BJ (cell line): ENCODE measurements at places on chromosomes 4 and X.

DNA sequence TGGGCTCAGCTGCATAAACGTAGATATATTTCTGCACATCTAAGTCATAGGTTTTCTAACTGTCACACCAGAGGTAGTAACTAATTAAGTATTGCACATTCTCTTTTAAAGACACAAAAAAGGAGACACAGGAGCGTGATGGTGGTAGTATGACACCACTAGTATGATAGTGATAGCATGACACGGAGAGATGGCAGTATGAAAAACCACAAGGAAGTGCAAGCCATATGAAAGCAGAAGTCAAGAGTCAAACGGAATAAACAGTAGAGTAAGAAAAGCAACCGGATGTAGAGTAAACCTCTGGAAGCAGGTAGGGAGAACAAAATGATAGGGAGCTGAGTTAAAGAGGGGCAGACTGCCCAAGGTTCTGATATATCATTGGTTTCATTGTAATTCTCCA, 382.2 kb upstream of the INTU start:
- no peak for DNase-seq

DNA sequence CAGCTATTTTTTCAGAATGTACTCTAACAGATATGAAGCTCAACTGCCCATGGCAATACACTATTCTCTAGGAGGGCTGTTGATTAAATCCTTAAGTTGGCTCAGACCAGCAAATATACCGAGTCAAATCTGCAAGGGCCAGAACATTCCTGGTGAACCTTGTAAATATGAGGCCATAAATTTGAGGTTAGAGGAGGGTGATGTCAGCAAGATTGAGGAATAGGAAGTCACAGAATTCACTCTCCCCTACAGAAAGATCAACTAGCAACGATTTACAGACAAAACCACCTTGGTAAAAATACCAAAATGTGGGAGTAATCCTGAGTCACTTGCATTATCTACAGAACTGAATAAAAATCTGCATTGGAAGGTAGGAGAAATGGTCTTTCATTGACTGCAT, 399.3 kb downstream of the GPM6A start:
- DNase-seq, result peak; percentile 74

GRCh38 chr4:95465010-95465409, 83.8 kb downstream of the UNC5C start:
- no peak for DNase-seq

GRCh38 chrX:130393451-130394074, 8.1 kb upstream of the GPR119 start:
- no peak for DNase-seq

GRCh38 chr4:40601641-40602040, 28.0 kb downstream of the RBM47 start:
- no peak for DNase-seq

- DNase-seq, result no peak
Measured at GRCh38 chrX:22095286-22095685, 63.2 kb downstream of the PHEX start.

- no peak for DNase-seq
Measured at GRCh38 chr4:30721185-30722091, 1.3 kb downstream of the PCDH7 start.
